ENCODE measurements at places on chromosomes 16 and 17.

GRCh38 chr16:68272507-68273209 is 8.3 kb downstream of the SLC7A6 start:
- no peak for DNase-seq

DNA sequence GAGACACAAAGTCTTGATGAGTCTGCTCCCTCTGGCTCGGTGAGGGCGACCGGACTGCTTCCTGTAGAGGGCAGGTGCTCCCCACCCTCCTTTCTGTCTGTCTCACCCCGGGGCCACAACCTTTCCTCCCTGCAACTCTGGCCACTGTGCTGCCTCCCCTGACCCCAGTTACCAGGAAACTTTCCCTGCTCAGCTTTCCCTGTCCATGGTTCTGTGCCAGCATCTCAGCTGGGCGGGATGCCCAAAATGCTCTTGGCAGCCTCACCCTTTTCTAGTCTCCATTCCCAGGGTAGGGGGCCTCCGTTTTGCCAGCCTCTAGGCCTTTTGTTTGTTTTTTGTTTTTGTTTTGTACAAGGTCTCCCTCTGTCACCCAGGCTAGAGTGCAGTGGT is 1.4 kb downstream of the PLD2 start:
- DNase-seq = peak; percentile 62

DNA sequence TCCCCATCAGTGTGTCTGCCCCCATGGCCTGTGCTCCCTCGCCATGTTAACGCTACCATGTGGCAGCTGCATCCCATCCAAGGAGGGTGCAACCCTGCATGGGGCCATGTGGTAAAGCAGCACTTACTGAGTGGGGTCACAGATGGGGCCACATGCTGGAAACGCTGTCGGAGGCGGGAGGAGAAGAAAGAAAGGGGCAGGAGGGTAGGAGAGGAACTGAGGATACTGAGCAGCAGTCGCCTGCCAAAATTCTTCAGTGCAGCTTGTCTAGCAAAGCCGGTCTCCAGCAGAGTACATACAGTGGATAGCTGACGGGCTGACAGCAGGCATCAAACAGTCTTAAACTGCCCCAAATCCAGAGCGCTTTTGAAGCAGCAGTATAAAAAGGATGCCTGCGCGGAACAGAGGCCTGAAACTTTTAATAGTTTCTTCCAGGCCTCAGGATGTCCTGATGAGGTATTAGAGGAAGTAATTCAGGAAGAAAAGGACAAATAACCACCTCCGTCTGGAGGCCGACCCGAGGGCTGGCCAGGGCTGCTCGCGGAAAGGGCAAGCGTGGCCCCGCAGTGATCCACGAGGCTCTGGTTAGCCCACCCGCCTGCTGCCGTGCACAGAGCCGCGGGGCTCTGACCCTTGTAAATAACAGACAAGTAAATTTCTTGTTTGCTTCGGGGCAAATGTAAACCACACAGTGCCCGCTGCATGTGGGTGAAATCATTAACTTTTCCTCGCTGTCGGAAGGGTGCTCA is 149.0 kb downstream of the CCDC182 start:
- DNase-seq = no peak

GRCh38 chr17:31568539-31568938 is 177.1 kb downstream of the RAB11FIP4 start:
- DNase-seq = no peak

GRCh38 chr17:7626307-7626706 is 1.3 kb downstream of the SAT2 start:
- DNase-seq = peak; percentile 49

DNA sequence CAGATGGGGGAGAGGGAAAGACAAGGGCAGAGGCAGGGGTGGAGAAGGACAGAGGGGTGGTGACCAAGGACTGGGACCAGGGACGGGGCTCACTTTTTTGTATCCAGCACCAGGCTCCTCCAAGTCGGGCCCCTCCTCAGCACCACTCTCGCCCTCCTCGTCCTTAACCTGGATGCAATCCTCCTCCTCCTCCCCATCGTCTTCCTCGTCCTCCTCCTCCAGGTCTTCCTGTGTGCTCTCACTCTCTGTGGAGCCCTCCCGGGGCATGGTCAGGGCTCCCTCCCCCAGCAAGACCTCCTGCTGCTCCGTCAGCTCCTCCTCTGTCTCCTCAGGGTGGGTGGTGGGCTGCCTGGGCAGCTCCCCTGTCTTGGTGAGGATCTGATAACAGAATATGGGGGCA is 16.8 kb downstream of the G6PC3 start:
- no peak for DNase-seq
